ENCODE measurements at places on chromosomes 6 and 20. TPM values are rescaled to one million over a fixed set of nuclear protein-coding genes. Genes with fewer than 3 reads are reported as not detected.

DNA sequence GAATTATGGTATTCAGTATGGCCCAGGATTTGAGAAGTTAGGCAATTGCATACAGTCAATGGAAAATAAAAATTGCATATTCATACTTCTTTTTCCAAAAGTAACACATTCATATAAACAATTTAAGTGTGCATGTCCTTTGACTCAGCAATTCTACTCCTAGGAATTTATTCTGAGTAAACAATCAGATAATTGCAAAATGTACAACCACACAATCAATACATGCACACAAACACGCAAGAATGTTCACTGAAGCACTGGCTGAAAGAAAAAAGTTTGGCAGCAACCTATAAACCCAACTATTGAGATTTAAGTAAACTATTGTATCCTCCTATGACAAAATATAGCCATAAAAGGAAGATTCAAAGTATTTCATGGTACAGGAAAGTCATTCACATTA, 1.6 kb downstream of the CYP39A1 start:
- H3K4me3 ChIP-seq: no peak overlapping the region
- H3K36me3 ChIP-seq: no peaks in the 10 kb centered on the region
- no peak overlapping the region for H3K27ac ChIP-seq
- peaks cover 17% of the 10 kb centered on the region for H3K4me1 ChIP-seq
- peaks cover 16% of the 10 kb centered on the region for H3K27me3 ChIP-seq

DNA sequence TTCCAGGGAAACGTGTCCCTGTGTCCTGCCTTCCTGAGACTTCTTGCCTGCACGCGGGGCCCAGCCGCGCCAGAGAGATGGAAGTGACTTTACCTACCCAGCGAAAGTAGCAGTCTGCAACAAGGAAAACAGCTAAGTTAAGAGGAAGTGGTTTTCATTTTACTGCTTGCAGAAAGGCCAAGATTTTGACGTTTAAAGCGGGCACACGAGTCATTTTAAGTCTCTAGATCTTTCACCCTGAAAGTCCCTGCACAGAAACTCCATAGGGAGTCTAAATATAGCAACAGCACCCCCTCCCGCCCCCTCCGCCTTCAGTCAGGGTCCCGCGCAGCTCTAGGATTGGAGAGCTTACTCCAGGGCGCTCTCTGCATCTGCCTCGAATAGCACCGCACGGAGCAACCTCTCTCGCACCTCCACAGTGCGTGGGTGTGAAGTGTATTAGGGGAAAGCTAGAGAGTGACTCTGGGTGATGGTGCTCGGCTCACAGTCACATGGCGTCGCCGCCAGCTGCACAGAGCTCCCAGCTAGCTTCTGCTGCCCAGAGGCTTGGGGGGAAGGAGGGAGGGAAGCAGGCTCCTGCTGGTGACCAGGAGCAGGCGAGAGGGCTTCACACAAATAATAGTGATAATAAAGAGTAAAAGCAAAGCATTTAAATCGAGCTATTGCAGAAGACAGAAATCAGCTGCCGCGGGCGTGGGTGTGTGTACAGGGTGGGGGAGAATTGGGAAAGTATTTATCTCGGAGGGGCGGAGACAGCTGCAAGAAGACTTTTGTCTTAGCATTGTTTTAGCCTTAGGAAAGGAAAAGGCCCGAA, 1.8 kb upstream of the KCNQ5 start:
- no peak overlapping the region for H3K27ac ChIP-seq
- H3K4me1 ChIP-seq: peaks cover 39% of the 10 kb centered on the region
- DNase-seq: peak; percentile 48
- peak overlapping the region; percentile 65 for H3K4me3 ChIP-seq
- H3K27me3 ChIP-seq: no peaks in the 10 kb centered on the region

The BFSP1 gene
- total RNA-seq: 0.87 TPM

DNA sequence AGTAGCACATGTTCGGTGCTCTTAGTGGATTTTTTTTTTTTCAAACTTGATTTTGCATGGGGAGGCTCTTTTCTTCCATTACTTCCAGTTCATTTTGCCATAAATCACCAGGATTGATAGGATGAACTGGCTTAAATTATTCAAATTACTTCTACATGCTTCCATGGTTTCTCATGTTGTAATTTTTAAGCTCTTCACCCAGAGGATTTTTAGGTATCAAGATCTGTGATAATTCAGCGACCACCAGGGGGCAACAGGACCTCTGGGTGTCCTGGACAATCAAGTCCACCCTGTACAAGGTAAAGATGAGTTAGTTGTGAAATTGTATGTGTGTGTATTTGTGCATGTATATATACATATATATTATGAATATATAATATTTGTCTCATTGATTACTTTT, 4.2 kb upstream of the EPHA7 start:
- no peaks in the 10 kb centered on the region for H3K27me3 ChIP-seq
- H3K36me3 ChIP-seq: no peaks in the 10 kb centered on the region
- H3K4me1 ChIP-seq: peaks cover 3% of the 10 kb centered on the region
- no peak for DNase-seq
- H3K27ac ChIP-seq: no peak overlapping the region
- no peak overlapping the region for H3K4me3 ChIP-seq

- no peak for DNase-seq
- H3K27me3 ChIP-seq: no peaks in the 10 kb centered on the region
- H3K4me3 ChIP-seq: peak overlapping the region; percentile 82
- peak overlapping the region; percentile 84 for H3K27ac ChIP-seq
Observed at GRCh38 chr20:41137614-41138474, 501 bp downstream of the PLCG1 start.

- peak overlapping the region; percentile 58 for H3K27ac ChIP-seq
- peaks cover 56% of the 10 kb centered on the region for H3K36me3 ChIP-seq
- peak; percentile 83 for DNase-seq
- H3K4me1 ChIP-seq: peaks cover 72% of the 10 kb centered on the region
Observed at GRCh38 chr6:41936073-41936837, 5.4 kb downstream of the CCND3 start.

- no peaks in the 10 kb centered on the region for H3K27me3 ChIP-seq
- peaks cover 11% of the 10 kb centered on the region for H3K36me3 ChIP-seq
- H3K4me3 ChIP-seq: peak within 1 kb of the TSS; percentile 71
- DNase-seq: peak; percentile 88
- H3K27ac ChIP-seq: peak within 1 kb of the TSS; percentile 79
Observed at GRCh38 chr6:43575772-43576551, at the start of the genes POLH and XPO5. POLH (plus strand) TSS chr6:43576185; CDS start chr6:43582320, 6,135 bp downstream. XPO5 (minus strand) TSS chr6:43576038; CDS start chr6:43575864, 174 bp downstream.
